ENCODE measurements at places on chromosomes 4 and X.

GRCh38 chr4:186700746-186701145 lies 22.9 kb downstream of the FAT1 start:
- DNase-seq = no peak

- no peak for DNase-seq
These were observed 91.5 kb downstream of the PPP2R2C start for GRCh38 chr4:6380746-6381410.

DNA sequence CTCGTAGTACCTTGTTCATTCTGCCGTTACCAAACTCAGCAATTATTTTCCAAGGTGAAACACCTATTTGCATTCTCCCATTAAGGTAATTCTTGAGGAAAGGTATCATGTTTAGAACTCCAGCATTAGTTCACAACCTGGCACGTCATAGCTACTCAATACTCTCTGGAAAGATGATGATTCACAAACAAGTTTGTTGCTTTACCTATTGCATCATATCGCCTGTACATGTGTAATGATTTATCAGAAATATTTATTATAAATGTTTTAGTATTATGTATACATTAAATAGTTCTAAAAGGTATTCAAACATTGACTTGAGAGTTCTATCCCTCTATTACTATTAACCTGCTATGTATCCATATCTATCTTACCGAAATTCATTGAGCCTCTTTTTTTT lies 658.3 kb upstream of the PITX2 start:
- DNase-seq = no peak

- DNase-seq = no peak
These were observed 141.6 kb upstream of the AADAT start for GRCh38 chr4:170231377-170231776.

GRCh38 chr4:113888006-113888405 lies 91.4 kb downstream of the ARSJ start:
- no peak for DNase-seq

GRCh38 chrX:112147206-112147605 lies 64.6 kb upstream of the TRPC5 start:
- DNase-seq = no peak
